ENCODE measurements at places on chromosomes 1 and 21. TPM values are rescaled to one million over a fixed set of nuclear protein-coding genes. Genes with fewer than 3 reads are reported as not detected.

CYP4Z1 gene
- not detected for total RNA-seq

AMY1A gene
- total RNA-seq, result not detected

- no peak for DNase-seq
Observed at GRCh38 chr1:18192182-18192581, 84.6 kb downstream of the IGSF21 start.

DNA sequence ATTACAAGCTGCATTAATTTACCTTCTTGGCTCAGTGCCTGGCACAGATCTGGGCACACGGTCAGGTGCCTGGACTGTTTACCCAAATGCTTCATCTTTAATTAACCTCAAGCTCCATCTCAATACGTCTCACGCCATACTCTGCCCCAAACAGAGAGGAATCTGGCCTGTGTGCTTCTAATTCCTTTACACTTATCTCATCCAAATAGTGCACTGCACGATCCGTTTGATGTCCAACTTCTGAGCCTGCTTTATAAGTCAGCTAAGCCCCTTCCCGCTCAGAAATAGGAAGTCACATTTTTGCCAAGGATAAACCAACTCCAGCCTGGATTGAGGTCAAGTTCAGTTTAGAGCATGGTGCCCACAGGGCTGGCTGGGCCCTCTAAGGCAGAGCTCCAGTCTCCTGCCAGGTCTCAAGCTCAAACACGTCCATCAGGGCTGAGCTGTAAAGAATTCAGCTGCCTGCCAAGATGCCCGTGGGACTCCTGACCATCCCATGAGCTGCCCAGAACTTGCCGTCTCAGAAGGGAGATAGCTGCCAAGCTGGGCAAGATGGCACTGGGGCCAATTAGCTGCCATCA is 233.5 kb downstream of the TRABD2B start:
- no peak for DNase-seq

DNA sequence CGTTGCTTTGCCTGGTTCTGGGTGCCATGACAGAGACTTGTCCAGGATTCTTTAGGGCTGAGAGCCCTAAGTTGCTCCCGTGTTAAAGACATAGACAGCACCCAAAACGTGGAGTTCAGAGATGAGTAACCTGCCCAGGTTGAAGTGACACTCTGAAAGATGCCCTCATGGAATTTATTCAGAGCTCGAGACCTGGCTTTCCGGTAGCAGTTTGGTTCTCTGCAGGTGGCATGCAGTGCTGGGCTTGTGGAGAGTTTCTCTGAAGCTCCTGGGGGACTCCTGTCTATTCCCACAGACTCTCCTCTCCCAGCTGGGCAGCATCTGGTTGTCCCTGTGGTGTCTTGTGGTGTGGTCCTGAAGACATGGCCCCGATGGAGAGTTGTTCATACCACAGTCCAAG is 241.0 kb downstream of the RHOU start:
- no peak for DNase-seq

- no peak for DNase-seq
Observed at GRCh38 chr1:44964396-44964795, 22.0 kb downstream of the EIF2B3 start.

CD34 gene
- total RNA-seq, result 62.4 TPM

- DNase-seq, result no peak
Observed at GRCh38 chr21:29125979-29126378, 4.5 kb upstream of the MAP3K7CL start.

ATP1A4 gene
- not detected for total RNA-seq

CDC20 gene
- 22.1 TPM for total RNA-seq

GRCh38 chr1:153651771-153652170 is 6.7 kb upstream of the SNAPIN start:
- DNase-seq, result no peak

DNA sequence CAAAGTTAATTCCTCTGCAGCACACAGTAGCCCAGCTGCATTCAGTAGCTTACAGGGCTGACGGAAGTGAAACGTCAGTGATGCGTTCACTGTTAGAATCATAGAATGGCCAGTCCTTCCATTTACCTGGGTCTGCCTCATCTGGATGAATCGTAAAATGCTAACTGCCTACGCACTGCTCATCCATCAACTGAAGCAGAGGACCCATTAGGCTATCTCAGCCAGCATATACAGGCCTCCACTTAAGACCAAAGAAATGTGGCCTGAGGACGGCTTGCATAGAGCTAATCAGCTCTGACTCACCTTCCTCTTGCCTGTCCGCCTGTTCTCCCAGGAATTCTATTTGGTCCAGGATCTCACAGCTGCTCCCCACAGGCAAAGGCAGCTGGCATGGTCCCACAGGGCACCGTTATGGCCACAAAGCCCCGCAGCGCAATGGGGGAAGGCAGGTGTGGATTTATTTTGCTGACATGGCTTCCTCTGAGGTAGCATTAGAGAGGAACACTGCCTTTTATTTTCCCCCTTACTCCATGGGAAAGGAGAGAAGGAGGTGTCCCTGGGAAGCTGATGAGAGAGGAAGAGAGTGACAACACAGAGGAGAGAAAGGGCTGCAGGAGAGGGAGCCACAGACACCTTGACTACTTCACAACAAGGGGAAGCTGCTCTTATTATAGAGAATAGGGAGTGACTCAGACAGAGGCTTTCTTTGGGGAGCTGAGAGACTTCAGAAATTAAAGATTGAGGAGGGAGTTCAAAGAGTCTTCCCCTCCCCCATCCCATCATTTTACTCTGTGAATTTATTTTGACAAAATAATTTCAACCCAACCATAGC is 177.6 kb downstream of the HHIPL2 start:
- DNase-seq, result no peak

GRCh38 chr1:89279011-89279466 is 6.4 kb upstream of the GBP5 start:
- DNase-seq, result no peak

GRCh38 chr1:61332196-61332753 is 249.9 kb downstream of the NFIA start:
- DNase-seq, result peak; percentile 7

DNA sequence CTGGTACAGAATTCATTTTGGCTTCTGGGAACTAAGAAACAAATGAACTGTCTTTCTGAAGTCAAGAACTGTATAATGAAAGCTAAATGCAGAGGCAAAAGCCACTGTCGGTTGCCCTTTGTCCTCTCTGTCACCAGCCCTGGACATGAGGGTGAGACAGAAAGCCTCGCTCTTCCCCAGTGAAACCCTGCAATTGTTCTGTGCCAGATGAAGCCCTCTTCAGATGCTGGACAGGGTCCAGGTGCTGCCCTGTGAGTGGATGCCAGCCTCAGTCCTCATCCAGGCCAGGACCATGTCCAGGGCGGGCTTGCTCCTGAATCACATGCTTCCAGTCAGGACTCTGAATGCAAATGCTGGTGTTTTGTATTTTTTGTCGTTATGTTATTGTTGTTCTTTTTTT is 138.7 kb downstream of the RUNX1 start:
- no peak for DNase-seq

- DNase-seq, result no peak
Observed at GRCh38 chr1:232511172-232511571, 118.8 kb downstream of the SIPA1L2 start.

GOLT1A gene
- total RNA-seq, result not detected

CFAP74 gene
- not detected for total RNA-seq

DNA sequence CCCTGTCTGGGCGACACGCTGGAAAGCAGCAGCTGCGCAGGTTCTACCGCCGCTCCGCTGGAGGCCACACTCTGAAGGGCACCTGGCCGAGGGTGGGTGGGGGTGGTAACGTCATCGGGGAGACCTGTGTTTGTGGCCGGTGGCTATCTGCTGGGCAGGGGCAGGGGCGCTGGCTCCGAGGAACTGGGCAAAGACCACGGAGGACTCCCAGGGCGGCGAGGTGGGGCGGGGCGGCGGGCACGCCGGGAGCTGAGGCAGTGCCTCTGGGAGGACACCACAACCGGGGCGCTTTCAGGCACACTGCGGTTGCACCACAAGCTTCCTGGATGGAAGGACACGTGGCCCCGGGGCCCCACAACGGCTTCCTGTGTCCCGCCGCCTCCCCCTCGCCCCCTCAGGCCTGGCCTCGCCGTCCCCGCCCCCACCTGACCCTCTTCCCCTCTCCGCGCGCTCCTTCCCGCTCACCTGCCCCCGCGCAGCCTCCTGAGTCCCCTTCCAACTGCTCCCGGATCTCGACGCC is 3.3 kb upstream of the DENND2D start:
- DNase-seq, result no peak

DNA sequence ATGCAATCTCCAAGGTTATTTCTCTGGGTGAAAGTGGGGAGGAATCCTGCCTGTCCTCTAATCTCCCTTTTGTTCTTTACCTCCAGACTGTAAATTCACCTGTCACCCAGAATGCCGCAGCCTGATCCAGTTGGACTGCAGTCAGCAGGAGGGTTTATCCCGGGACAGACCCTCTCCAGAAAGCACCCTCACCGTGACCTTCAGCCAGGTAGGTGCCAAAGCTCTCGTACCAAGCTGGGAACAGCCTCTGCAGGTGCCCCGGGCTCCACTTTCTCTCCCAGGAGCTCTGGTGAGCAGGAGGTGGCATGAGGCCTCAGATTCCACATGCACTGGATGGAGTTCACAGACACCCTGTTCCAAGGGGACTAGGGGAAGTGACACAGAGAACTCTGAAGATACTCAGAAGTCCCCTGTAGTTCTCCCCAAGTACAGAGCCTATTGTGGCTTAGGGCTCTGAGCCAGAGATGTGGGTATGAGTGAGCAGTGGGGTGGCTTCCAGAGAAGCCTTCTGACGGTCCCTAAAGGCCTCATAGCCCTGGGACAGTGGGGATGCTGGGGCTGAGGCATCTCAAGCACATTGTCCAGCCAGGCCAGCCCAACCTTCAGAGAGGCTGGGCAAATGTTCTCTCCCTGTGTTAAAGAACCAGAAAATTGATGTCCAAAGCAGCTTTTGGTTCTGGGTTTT is 30.9 kb downstream of the RASSF5 start:
- no peak for DNase-seq

GRCh38 chr1:171902527-171902926 is 61.2 kb downstream of the DNM3 start:
- no peak for DNase-seq

DNA sequence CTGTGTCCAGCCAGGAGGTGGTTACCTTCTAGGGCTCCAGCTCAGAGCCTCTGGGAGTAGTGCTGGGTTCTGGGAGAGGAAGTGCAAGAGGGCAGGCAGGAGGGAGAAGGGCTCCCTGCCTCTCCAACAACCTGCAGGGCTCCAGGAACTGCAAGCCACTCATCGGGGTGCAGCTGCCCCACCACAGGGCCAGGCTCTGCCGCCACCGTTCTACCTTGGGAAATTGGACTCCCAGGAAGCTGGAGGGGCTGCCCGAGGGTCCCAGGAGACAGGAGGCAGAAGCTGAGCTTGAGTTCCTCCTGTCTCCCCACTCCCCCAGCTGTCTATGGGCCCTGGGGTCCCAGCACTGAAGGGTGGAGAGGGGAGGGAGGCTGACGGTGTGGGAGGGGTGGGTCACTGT is 7.4 kb upstream of the PRDM16 start:
- DNase-seq, result no peak

- DNase-seq, result no peak
Observed at GRCh38 chr1:231926340-231926739, 299.8 kb downstream of the DISC1 start.

Data from dermis blood vessel endothelial cell (primary cell).